ENCODE measurements at places on chromosomes 6 and 20.

DNA sequence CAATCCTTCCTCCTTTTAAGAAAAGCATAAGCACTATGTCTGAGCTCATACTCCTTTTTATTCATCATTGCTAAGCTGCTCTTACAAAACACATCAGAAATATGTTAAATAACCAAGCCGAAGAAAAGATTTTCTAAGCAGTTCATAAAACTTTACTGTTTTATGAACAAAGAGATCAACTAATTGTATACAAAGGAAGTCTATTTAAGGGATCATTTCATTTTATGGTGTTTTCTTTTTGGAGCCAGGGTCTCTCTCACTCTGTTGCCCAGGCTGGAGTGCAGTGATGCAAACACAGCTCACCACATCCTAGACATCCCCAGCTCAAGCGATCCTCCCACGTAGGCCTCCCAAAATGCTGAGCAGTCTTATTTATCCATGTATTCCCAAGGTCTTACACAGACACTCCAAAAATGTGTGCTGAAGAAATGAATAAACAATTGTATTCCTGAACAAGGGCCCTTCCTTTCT, 9.3 kb downstream of the NUDT3 start:
- DNase-seq = peak; percentile 40

- no peak for DNase-seq
Observed at GRCh38 chr20:3924304-3925112, 35.3 kb downstream of the PANK2 start.

DNA sequence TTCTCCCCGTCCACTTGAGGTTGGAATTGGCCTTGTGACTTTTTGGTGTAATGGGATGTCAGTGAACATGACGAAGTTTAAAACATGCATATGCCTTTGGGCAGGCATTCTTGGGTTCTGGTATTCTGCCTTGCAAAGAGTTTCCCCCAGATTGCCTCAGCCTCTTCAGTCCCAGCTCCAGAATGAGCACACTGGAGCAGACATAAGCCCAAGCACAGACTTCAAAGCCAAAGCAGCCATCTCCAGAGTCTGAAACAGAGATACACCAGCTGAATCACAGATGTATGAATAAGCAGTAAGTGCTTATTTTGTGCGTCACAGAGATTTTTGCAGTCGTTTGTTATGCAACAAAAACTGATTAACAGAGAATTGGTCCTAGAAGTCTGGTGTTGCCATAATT, 546.0 kb downstream of the FRK start:
- no peak for DNase-seq

- DNase-seq = no peak
Observed at GRCh38 chr6:40524797-40525585, 62.2 kb downstream of the LRFN2 start.

- DNase-seq = no peak
Observed at GRCh38 chr20:38165089-38165965, at the start of gene TGM2. Gene TGM2, minus strand, starts transcription at chr20:38165270. Its CDS starts 72 bp downstream, at chr20:38165198.

DNA sequence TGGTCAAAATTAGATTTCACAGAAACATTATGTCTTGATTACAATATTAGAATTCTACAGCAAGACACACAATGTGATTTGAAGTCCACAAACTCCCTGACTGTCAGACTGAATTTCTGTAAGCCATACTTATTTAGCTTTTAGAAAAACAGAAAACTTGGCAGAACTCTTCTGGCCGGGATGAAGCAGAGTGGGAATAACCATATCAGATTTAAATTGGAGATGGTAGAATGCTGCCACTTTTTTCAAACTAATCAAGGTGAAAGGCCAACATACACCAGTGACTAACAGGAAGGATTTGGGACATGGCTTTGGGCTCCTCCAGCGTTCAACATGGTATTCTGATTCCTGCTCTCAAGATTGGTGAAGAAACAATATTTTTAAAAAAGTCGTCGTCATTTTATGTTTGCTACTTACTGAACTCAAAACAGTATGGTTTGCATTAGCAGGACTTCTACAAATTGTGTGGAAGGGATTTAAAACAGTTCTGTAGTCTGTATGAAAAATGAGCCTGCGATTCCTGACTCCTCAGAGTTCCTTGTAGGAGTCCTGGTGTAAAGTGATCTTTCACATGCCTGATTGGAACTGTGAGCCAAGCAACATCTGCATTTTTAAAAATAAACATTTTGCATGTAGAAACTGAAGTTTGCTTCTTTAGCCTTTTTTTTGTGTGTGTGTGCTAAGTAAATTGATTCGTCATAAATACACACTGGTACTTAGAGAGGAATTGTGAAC, 297.9 kb upstream of the SOX4 start:
- no peak for DNase-seq

DNA sequence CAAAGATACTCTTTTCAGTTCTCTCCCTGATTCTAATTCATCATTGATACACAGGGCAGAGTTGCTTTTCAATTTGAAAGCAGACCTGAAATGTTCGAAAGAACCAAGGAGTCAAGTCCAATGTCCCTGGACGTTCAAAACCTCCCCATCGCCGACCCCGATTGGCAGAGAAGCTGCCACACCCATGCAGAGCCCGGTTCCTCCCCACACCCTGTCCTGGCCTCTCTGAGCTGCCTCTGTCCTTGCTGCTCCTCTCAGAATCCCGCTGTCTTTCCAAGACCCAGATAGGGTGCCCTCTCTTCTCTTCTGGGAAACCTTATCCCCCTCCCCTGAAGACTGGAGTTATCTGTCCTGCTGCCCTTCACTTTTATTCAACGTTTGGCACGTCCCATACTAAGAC, 52.3 kb upstream of the CITED2 start:
- DNase-seq = no peak

DNA sequence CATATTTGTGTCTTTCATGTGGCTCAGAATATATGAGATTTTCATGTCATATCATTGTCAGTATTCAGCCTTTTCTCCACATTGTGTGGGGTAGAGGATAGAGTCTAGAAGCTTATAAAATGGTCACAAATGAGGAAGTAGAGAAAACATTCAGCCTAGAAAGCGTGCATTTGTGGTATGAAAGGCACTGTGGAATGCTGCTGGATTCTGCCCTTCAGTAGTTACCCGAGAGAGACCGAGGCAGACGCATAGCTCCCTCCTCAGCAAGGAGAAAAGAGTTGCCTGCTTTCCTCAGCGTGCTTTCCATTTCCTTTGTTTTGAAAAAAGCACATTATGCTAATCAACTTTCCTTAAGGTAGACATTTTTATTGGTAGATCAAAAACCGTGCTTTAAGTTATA, 28.7 kb downstream of the MYB start:
- DNase-seq = peak; percentile 20

GRCh38 chr6:168590406-168590805, 149.4 kb downstream of the SMOC2 start:
- DNase-seq = no peak

GRCh38 chr20:50027611-50028105, 44.9 kb downstream of the SNAI1 start:
- peak; percentile 68 for DNase-seq

DNA sequence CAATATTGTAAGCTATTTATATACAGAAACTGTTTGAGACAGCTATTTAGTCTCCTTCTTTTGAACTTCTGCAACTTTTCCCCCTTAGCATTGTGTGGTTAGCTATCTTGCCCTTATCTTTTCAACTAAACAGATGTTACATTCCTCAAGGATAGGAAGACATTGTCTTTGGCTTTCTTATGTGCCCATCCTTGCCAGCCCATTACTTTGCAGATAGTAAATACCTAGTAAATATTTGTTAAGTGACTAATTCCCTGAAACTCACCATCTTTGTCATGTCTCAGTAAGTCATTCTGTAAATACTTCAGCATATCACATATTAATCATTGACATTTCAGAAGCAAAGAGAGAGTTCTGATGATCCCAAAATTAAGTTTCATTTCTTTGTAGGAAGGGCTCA, 69.1 kb upstream of the FLRT3 start:
- DNase-seq = no peak

DNA sequence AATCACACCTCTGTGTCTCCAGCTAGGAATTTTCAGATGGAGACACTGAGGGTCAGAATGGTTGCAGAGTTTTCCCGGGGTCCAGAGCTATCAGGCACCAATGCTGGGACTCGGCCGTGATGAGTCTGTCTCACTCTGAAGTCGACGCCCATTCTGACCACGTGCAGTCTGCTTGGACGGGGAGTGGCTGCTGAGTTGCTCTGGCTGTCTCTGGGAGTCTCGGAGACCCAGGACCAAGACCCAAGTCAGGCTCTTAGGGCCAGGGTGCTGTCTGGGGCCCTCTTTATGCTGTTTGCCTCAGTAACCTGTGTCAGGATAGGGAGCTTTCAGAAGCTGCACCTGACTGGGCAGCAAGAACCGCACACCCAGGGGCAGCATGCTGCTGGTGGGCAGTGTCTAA, 4.6 kb downstream of the IP6K3 start:
- DNase-seq = no peak

DNA sequence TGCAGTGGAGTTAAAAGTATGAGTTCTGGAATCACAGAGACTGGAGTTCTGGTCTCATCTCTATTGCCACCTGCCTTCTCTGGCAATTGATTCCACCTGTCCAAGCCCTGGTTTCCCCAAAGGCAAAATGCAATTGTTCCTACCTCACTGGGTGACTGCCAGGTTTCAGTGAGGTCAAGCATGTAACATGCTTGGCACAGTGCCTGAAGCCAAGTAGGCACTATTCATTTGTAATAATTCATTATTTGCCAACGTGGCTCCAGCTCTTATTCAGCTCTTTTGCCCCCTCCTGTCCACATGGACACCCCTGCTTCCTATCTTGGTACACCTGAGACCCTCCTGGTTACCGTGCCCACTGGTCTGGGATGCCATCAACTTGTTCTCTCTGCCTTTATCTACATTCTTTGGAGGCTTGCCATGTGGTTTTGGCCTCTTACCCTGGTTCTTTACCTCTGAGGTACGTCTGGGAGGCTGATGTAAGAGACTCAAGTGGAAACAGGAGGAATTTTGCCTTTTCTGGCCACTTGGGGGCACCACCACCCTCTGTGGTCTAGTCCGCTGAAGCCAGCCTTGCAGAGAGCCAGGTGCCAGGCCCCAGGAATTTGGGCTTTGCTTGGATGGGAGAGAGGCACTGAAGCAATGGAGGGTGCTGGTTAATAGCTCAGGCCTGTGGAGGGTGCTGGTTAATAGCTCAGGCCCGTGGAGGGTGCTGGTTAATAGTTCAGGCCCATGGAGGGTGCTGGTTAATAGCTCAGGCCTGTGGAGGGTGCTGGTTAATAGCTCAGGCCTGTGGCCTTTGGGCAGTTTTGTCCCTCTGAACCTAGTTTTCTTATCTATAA, 1.7 kb downstream of the KCNK15 start:
- DNase-seq = peak; percentile 56

- DNase-seq = no peak
Observed at GRCh38 chr20:49685809-49686208, 27.9 kb downstream of the B4GALT5 start.

DNA sequence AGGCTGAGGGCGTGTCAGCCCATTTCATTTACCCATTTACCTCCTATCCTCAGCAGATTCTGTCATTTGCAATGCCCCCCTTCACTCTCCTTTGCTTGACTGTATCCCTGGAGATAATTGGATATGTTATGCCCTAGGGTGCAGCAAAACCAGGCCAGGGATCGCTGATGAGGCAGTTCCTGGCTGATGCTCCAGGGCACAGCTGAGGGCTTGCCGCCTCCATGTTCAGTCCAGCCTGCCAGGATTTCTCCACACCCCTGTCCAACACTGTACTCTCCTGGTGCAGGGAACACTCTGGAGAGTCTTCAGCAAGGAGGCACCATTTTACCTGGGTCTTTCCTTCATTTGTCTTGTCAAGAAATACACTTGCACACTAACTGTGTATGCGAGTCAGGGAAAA, 532.1 kb upstream of the CHD6 start:
- DNase-seq = no peak

DNA sequence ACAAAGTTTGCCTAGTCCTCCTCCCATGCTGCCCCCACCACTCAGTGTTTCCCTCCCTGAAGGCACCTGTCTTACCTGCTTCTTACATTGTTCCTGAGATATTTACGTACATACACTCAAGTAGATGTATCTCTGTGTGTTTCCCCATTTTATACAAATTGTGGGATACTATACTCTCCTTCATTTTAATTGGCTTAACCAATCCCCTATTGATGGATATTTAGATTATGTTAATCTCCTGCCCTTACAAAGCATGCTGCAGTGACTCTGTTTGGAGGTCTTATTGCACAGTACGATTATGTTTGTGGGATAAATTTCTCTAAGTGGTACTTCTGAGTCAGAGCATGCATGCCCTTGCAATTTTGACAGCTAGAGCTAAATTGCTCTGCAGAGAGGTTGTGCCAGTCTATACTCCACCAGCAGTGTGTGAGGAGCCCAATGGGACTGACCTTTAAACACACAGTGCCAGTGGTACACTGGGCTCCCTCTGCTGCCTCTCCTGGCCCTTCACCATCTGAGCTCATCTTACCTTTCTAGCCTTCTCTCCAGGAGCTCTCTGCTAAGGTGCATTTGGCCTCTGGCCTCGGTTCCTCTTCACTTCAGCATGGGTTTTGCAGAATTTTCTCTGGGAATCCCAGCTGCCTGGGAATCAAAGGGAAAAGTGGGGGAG, 57.4 kb downstream of the LYRM2 start:
- DNase-seq = no peak
